Stimulated activated CD8-positive, alpha-beta memory T cell treated with anti-CD3 and anti-CD28 coated beads, Interleukin-4, amount 100 ng/mL, for 1 hour (primary cell): ENCODE measurements at places on chromosomes 3 and 15.

- DNase-seq: no peak
These were observed 112.8 kb upstream of the ICE2 start for GRCh38 chr15:60591496-60592370.

GRCh38 chr3:47012342-47013230 is 33.1 kb downstream of the NBEAL2 start:
- DNase-seq: no peak

GRCh38 chr3:154244644-154245043 is 79.6 kb downstream of the DHX36 start:
- no peak for DNase-seq

GRCh38 chr15:87573534-87573933 is 683.0 kb downstream of the NTRK3 start:
- no peak for DNase-seq

GRCh38 chr3:124384527-124384926 is 345.7 kb upstream of the UMPS start:
- no peak for DNase-seq

- DNase-seq: no peak
These were observed 500.7 kb downstream of the OCA2 start for GRCh38 chr15:27598251-27599009.
